HS-27A (cell line): ENCODE measurements at places on chromosomes 7 and 10.

- DNase-seq = no peak
Measured at GRCh38 chr7:139523199-139523941, at the start of gene CLEC2L. TSS of gene CLEC2L (plus strand) at chr7:139523685. CDS start at chr7:139523928, 243 bp downstream.

DNA sequence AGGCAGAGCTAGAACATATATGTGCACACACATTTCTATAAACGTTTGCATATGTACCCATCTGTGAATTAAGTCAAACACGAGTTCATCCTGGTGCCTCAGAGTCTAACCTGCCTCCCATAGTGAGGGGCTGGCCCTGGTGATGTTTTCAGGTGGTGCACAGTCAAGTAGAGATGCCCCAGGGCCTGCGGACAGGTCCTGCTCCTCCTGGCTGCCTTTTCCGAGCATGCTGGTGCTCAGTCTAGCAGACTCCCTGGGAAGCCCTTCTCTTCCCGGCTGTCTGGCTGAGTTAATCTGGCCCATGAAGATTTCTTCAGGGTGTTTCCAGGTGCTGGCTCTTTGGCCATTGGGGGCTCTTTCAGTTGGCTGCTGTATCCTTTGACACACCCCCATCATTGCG is 14.3 kb downstream of the ADCY1 start:
- no peak for DNase-seq

- no peak for DNase-seq
Measured at GRCh38 chr10:114068054-114068707, 24.5 kb downstream of the ADRB1 start.

DNA sequence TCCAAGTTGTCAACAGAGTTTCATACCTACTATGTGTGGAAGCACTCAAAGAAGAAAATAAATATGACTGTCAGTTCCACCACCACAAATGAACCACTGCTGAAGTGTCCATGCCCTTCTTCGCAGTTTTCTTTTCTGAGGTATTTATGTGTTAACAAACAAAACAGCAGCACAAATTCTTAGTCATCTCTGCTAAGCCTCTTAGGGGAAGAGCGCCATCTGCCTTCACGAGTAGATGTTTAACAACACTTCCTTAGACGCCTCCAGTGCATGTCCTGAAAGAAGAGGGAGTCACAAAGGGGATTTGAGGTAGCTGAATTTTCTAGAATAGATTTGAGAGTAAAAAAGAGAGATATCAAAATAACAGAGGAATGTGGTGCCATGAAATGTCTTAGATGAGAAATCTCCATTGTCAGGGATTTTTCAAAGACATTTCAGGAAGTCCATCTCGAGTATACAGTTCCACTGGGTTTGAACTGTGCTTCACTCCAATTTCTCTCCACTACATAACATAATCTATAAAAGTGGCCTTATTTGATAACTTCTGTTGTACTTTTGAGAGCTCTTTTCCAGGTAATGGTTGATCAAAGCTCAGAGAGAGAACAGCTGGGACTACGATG is 775.3 kb upstream of the POM121L12 start:
- DNase-seq = no peak

DNA sequence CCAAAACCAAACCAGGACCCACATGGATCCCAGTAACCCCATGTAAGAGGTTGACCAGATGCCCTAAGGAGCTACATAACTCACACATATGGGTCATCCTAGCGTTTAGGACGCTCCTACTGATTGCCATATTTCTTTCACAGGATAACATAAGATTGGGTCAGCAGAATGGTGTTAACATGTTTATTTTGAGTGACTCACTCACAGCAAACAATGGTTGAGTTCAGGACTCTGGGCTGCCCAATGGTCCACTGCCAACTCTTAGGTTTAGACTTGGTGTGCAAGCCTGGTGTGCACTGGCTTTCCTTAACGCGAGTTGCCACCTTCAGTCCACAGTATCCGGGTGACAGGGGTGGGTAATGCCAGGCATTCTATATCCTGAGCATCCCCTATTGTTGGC is 211.5 kb downstream of the GPAM start:
- DNase-seq = no peak

- DNase-seq = no peak
Measured at GRCh38 chr10:124307591-124307990, 111.1 kb downstream of the OAT start.

DNA sequence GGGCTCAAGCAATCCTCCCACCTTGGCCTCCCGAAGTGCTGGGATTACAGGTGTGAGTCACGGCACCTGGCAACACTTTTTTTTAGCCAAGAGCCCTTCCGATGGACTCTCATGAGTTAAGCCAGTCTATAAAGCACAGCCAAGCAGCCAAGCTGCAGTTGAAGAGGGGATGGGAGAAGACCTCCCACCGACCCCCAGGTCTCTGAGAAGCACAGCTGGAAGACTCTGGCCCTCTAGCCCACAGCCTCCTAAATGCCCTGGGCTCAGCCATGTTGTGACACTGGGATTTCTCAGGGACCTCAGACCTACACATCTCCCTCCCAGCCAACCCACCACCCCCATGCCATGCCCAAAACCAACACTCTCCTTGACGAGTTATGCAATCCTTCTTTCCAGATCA is 31.1 kb downstream of the CALML3 start:
- DNase-seq = no peak

DNA sequence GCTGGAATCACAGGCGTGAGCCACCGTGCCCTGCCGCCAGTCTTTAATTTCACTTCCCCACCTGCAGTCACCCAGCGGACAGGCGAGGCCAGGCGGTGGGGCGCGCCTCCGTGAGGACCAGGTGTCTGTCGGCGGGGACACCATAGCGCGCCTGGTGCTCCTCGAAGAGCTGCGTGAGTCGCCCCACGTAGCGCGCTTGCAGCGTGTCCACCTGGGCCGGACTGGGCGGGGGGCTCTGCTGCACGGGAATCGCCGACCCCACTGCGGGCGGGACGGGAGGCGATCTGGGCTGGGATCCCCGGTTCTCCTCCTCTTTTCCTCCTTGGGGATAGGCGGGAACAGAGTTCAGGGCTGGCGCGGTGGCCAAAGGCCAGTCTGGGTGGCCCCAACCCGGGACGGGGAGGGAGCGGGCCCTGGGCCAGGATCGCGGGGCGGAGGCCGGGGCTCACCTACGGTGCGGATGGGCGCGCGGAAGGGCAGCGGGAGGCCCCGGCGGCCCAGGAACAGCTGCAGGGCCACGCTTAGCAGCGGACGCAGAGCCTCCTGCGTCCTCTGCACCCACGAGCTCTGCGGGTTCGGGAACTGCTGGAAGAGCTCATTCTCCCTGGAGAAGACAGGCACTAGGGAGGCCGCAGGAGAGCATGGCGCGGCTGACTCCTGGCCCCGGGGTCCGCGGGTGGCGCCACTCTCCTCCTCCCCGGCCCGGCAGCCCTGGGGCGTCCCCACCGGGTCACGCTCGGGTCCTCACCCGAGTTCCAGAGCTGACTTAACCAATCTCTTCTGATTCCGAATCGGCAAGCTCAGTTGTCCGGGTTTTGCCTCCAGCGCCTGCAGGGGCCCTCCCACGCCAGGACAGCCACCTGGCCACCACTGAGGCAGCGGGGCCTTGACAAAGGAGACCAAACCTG is 1.1 kb upstream of the MOGAT3 start:
- no peak for DNase-seq

- DNase-seq = no peak
Measured at GRCh38 chr10:96588616-96589419, 2.0 kb upstream of the TM9SF3 start.

GRCh38 chr10:122727426-122727825 is 27.8 kb upstream of the C10orf120 start:
- DNase-seq = no peak

DNA sequence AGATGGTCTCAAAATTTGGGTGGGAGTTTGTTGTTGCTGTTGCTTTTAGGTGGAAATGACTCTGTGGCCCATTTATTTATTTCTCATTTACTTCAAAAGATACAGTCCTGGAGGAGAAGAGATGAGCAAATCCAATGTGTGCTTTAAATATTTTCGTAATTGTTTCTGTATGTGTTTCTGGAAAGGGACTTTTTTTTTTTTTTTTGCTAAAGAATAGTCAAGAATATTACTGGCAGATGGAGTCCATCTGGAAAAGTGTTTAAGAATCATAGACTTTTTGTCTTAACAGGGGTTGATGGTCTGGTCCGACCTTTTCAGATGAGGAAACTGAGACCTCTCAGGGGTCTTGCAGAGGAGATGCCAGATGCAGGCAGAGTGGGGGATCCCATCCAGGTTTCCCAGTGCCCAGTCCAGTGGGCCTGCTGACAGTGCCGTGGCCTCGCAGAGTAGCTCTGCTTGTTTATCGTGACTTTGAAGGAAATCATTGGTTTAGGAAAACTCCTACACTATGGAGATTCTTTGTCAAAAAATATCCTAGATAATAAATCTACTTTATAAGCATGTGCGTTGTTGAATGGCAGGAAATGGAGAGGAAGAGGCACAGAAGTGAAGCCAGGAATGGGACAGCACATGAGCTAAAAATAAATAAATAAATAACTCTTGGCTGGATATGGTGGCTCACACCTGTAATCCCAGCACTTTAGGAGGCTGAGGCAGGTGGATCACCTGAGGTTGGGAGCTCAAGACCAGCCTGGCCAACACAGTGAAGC is 164.3 kb upstream of the SVIL start:
- DNase-seq = no peak

DNA sequence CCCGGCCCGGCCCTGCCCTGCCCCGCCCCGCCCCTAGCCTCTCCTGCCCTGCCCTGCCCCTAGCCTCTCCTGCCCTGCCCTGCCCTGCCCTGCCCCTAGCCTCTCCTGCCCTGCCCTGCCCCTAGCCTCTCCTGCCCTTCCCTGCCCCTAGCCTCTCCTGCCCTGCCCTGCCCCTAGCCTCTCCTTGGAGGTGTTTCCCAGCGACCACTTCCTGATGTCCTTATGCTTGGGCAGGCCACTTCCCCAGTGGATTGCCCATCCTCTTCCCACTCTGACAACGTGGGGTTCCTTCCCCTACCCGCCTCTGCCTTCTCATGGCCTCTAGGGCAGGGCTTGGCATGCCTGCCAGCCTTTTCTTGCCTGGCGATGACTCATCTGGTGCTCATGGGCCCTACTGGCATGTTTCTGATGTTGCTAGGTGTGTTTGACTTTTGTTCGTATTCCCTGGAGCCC is 21.2 kb downstream of the PRXL2A start:
- no peak for DNase-seq

DNA sequence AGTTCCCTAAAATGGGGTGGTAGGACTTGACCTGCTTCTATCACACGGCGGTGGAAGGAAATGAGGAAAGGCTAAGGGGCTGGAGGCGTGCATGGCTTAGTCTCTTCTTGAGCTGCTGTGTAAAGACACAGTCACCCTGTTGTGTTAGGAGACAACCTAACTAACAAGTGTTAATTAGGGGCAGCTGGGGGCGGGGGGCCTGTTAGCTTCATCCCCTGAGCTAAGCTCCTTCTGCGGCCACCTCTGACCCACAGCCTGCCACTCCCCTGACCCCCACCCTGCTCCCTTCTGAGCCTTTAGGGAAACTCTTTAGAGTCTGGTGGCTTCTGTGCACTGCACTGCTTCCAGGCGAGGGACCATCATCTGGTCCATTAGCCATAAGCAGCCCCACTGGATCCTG is 28.0 kb downstream of the COL17A1 start:
- DNase-seq = no peak

GRCh38 chr10:131688304-131688703 is 212.5 kb upstream of the PPP2R2D start:
- no peak for DNase-seq

- no peak for DNase-seq
Measured at GRCh38 chr7:71329030-71329660, 197.2 kb downstream of the GALNT17 start.

DNA sequence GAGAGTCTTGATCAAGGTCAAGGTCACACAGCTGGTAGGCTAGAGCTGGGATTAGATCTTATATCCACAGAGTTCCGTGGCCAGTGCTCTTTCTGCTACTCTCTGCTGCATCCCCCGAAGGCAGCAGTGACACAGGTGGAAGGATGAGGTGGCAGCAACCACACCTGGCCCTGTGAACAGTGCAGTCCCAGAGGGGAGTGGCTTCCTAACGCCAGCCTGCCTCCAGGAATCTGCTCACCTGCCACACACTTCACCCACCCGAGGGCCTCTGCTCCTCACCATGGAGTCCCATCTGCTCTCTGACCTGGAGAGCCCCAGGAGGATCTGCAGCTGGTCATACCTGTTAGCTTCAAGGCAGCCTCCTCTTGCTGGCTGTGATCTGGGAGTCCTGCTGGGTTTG is 484.2 kb downstream of the PLXNA4 start:
- DNase-seq = no peak

DNA sequence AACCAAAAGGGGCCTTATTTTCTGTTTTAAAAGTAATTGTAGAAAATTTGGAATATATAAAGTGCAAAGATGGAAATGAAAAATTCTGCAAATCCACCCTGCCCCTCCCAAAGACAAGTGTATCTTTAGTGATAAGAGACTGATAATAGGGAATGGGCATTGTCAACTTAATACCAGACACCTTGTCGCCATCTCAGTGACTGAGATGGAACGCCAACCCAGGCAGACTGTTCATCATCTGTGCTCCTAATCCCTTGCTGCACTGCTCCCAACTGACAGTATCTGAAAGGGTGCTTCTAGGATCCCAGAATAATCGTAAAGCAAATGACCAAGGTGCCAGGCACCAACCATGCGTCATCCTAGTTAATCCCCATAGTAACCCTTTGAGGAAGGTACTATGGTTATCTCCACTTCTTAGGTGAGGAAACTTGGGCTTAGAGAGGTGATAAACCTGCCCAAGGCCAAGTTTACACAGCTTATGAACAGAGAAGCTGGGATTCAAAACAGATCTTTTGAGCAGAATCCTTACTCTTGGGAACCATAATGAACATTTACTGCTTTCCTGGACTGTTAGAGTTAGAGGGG is 583.7 kb downstream of the GATA3 start:
- no peak for DNase-seq

- DNase-seq = no peak
Measured at GRCh38 chr7:98305951-98306535, 24.6 kb downstream of the BRI3 start.

DNA sequence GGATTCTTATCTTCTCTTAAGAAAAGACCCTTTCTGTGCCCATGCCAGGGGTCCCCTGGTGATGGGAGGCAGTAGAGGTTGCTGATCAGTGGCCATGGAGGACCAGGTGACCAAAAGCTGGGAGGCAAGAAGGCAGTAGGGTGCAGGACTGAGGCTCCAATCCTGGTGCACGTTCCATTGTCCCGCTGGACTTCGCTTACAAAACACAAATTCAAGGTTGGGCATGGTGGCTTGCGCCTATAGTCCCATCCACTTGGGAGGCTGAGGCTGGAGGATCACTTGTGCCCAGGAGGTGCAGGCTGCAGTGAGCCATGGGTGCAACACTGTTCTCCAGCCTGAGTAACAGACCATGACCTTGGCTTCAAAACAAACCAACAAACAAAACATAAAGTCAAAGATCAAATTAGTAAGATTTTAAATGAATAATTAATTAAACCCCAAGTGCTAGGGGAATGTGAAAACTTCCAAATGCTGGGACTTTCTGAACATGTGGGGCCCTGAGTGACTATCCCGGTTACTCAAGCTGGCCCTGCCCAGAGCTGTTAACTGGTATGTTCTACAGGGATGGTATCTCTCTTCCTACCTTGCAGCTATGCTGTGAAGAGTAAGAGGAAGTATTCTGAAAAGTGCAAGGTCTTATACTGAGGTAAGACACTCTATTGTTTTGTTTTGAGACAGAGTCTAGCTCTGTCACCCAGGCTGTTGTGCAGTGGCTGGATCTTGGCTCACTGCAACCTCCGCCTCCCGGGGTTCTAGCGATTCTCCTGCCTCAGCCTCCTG is 97.6 kb downstream of the LYZL2 start:
- DNase-seq = no peak

- peak; percentile 40 for DNase-seq
Measured at GRCh38 chr7:76086070-76086469, 38.2 kb downstream of the MDH2 start.
